ENCODE measurements at places on chromosomes 4 and X. TPM values are rescaled to one million over a fixed set of nuclear protein-coding genes. Genes with fewer than 3 reads are reported as not detected.

DNA sequence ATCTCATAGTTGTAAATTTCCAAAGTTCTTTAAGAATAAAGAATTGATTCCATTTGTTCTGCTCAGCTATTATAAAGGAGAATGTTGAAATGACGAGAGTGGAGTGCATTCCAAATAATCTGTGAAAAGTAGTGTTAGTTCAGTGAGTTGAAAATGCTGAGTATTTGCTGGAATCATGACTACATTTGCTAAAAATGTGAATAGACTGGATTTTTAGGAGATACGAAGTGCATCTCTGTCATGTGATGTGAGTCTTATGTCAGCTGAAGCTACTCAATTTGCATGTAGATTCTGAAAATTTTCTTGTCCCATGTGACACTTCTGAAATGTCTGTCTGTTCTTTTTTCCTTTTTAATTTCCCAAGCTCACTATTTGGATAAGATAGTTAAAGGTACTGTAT, 206.0 kb downstream of the DCTD start:
- DNase-seq, result no peak

DNA sequence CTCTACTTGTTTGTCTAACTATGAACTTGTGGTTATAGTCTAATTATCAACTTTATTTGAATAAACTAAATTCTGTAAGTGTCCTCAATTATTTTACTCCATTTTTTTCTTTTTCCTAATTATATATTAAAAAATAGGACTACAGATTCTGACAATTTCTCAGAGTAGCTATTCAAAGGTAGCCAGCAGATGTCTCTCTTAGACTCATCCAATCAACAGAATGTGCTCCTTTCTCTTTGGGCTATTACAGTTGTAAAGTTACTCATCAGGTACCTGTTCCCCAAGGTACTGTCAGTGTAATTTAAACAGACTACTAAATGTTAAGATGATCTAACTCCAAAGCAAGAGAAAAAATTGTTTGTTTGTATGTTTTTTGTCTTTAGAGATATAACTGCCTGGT, 248.6 kb downstream of the PCDH18 start:
- peak; percentile 27 for DNase-seq

DNA sequence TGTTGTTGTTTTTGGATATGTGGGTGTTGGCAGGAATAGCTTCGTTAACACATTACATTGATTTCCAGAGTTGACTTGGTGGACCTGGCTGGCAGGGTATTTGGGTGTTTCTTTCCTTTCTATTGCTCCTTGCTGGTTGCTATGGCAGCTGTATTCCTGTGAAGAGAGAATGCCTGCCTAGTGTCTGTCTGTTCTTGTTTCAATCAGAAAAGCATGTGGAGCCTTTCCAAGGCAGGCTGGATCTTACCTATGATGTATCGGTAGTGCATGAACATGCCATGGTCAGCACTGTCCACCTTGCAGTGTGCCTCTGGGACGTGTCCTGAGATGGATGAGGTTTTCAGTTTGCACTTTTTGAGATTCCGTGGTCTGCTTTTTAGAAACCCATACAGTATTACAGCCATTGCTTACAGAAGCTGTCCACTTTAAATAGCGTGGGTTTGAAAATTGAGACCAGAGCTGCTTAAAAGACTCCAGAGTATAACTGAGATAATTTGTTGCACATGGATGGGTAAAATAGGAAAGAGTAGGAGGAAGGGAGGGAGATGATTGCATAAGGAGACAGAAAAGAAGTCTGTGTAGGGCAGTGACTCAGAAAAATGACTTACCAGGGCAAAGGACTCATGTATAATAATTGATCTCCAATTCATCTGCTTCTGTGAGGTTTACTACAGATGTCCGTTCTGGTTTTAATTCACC, 20.0 kb upstream of the AADAT start:
- no peak for DNase-seq

DNA sequence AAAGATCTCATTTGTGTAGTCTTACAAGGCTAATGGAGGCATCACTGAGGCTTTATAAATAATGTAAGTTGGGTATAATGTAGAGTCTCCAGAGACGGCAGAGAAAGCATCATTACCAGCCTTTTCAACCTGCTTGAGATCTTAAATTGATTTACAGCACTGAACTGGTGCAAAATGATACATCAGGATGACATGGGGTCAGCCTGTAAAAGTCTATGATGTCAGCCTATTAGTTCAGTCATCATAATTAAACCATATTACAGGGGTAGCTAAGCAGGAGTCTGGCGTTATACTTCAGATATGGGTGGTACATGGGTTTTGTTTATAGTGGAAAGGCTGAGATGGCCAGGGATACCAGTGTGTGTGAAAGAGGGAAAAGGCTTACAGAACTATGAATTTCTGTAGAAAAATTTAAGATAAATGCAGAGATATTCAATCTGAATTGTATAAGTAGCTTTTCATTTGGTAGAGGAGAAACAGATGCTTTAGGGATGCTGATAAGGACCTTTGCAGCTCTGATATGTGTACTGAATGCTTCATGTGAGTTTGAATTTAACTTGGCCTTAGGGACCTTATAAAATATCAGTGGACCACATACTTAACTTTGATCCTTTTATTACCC, 2.7 kb downstream of the SMAD1 start:
- DNase-seq, result no peak

GRCh38 chrX:84415140-84415539, 87.1 kb downstream of the HDX start:
- no peak for DNase-seq

DNA sequence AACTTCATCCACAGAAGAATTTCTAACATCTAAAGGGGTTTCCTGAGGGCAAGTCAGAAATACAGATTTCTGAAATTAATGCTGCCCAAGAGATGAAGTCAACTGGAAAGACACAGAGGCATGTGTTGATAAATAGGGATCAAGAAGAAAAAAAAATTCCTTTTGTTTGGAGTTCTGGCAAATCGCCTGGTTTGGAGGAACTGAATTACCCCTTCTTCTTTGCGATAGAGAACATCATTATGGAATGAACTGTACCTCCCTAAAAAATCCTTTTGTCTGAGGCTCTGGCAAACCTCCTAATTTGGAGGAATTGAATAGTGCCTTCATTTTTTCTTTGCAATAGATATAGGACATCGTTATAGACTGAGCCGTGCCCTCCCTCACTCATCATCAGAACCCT, 200.9 kb downstream of the DHRSX start:
- DNase-seq, result peak; percentile 5

DNA sequence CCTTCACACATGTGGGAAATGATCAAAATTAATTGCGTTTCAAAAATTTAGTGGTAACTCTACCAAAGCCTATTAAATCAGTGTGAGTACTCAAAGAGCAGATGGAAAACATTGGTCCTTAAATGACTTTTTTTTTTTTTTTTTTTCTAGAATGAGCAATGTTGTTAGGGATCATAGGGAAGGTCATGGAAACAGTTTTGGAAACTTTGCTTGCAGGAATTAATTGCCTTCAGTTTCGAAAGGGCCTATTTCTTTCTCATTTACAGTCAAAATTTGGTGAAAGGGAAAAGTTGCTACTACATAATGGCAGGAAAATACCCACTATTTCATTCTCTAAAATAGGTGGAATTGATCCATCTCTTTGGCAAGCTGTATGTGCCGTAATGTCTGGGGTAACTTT, 160.9 kb downstream of the RTL9 start:
- DNase-seq, result no peak

The P2RY4 gene
- total RNA-seq, result not detected

The CDS1 gene
- total RNA-seq, result 0.13 TPM

The F9 gene
- total RNA-seq, result not detected

The VCX gene
- total RNA-seq, result 0.85 TPM

DNA sequence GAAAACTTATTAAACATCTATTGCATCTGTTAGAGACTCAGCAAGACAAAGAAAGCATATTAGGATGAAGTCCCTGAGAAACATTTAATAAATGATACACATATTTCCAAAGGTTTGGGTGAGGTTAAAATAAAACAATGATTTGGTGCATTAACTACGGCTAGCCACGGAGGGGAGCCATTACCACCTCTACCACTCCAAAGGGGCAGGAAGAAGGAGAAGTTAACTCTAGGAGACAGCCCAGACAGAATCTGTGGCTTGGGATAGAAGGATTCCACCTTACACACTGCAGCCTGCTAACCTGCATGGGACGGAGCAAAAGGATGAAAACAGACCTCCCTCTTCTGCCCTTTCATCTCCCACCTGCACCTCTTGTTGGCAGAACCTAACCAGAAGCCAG, 189.1 kb upstream of the C1QTNF7 start:
- peak; percentile 69 for DNase-seq

GRCh38 chrX:42783451-42783850, 5.5 kb upstream of the PPP1R2C start:
- no peak for DNase-seq

DNA sequence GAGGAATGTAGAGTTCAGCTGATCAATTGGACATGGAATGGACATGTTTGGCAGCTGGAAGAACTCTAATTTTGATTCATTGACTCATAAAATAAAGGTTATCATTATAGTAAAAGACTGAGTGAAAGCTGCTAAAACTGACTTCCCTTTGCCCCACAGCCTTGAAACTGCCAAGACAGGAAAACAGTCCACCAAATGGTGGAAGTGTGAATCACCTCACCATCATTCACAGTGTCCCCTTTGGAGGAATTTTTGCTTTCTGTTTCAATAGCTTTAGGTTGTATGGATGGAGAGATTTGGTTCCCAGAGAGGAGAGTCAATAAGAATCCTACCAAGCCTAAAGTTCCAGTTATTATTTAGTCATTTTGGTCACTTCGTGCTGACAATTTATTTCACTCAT, 20.8 kb upstream of the FREM3 start:
- DNase-seq, result no peak

The SLC10A4 gene
- not detected for total RNA-seq

The PNMA6F gene
- total RNA-seq, result not detected

DNA sequence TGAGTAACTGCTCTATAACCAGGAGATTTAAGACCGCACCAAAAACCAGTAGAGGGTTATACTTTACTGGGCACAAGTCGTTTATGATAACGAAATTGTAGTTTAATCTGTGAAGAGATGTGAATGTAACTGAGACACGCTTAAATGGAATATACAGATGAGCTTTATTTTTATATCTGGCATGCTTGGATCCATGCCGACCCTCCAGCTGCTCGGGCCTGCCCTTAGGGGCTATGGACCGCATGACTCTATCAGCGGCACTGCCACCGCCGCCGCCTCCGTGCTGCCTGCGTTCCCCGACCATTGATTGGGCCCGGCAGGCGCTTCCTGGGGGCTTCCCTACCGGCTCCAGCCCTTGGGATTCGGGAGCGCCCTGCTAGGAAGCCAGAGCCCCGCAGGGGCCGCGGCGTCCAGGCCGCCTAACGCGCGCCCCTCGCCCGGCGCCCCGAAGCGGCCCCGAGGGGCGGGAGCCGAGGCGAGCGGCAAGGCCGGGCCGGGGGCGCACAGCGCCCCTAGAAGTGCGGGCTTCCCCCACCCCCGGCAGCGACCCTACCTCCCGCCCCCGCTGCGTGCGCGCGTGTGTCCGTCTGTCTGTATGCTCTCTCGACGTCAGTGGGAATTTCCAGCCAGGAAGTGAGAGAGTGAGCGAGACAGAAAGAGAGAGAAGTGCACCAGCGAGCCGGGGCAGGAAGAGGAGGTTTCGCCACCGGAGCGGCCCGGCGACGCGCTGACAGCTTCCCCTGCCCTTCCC, at the start of gene NFKB1:
NFKB1 (plus strand) TSS at position 664 of the 751 bp plus-strand sequence. CDS start 24,160 bp downstream, outside the sequence.
- DNase-seq, result peak; percentile 64

- no peak for DNase-seq
Measured at GRCh38 chr4:107034996-107035818, 906 bp downstream of the DKK2 start.

The TDO2 gene
- total RNA-seq, result 0.29 TPM

GRCh38 chrX:126994032-126994600, 174.6 kb downstream of the PRR32 start:
- no peak for DNase-seq

The PPP4R3C gene
- not detected for total RNA-seq

DNA sequence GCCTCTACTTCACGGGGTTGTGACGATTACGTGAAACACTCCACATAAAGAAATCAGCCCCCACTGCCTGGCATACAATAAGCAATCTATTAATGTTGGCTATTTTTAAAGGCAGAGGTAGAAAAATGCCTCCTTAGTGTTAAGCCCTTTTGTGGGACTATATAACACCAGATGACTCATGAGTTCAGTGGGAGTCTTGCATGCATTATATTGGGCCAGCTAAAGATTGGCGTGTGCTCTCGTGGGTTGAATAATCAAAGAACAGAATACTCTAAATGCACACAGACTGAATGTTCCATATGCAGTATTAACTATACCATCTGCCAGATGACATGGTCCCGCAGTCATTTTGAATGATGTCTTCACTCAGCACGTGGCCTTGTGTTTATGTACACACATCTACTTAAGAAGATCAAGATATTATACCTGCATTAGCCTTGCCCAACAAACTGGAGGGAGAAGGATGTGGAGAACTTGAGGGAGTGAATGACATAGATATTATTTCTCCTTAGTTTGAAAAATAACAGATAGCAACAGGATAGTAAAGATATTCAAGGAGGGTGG, 85.0 kb upstream of the MYOZ2 start:
- peak; percentile 39 for DNase-seq

DNA sequence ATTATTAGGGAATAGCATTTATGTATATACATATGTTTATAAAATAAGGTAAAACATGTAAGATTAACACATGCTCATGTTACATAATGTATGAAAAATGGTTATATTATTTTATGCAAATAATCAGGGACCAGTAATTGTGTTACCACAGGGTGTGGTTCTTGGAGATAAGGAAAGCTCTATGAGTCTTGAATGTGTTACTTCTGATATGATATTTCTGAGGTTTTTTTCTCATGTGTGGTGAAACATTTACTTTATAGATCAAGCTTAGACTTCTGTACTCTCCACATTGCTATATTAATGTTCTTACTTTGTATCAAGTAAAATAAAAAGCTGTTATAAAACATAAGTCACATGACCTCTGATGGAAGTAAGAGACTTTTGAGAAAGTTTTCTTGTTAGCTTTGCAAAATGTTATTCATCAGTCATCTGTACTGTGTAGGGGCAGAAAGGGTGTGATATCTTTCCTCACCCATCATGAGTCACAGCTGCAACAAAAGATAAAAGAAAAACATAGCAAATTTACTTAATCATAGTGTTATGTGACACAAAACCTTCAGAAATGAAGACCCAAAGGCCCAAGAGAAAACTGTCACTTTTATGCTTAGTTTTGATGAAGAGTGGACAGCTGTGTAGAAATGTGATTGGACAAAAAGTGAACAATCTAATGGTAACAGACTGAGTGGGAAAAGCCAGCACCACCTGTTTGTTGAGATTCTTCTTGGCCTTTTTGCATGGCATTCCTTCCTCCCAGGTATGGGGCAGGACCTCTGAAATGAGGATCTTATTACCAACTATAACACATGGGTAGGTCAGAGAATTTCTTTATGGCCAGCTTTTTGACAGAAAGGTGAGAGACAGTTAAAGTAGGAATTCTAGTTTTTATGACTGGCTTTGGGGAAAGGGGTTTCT, 632.3 kb downstream of the PDHA2 start:
- no peak for DNase-seq

DNA sequence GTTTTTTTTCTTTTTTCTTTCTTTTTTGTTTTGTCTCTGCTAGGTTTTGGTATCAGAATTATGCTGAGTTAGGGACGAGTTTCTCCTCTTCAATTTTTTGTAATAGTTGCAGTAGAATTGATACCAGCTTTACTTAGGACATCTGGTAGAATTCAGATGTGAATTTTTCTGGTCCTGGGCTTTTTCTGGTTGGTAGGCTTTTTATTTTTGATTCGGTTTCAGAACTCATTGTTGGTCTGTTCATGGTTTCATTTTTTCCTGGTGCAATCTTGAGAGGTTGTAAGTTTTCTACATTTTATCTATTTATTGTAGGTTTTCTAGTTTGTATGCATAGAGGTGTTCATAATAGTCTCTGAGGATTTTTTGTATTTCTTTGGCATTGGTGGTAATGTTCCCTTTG, 498.1 kb upstream of the CPEB2 start:
- DNase-seq, result no peak

All from SK-MEL-5 (cell line).